ENCODE measurements at places on chromosomes 13 and 19.

- DNase-seq, result no peak
Measured at GRCh38 chr13:50129706-50130122, 114.5 kb downstream of the KCNRG start.

- DNase-seq, result no peak
Measured at GRCh38 chr13:41788552-41788951, 172.4 kb downstream of the VWA8 start.

DNA sequence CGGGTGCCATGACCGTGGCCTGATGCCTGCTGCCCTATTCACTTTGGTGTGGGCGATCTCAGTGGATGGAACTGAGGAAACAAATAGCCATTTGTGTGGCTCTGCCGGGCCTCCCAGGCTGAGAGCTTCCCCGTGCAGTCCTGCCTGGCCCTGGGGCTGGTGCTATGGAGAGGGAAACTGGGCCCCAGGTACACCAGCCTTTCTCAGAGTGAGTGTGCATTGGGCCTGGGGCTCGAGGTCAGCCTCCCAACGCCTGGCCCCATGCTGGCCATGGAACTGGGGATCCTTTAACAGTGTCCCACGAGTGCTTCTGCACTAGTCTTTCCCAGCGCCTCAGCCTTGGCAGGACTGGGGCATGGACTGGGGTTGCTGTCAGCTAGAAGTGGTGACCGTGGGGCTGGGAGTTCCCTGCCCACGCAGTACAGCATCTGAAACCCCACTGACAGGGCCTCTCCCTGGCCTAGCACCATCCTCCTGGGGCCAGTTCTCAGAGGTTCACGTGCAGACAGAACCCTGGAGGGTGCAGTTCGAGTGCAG lies 10.5 kb downstream of the PLEKHF1 start:
- DNase-seq, result no peak

DNA sequence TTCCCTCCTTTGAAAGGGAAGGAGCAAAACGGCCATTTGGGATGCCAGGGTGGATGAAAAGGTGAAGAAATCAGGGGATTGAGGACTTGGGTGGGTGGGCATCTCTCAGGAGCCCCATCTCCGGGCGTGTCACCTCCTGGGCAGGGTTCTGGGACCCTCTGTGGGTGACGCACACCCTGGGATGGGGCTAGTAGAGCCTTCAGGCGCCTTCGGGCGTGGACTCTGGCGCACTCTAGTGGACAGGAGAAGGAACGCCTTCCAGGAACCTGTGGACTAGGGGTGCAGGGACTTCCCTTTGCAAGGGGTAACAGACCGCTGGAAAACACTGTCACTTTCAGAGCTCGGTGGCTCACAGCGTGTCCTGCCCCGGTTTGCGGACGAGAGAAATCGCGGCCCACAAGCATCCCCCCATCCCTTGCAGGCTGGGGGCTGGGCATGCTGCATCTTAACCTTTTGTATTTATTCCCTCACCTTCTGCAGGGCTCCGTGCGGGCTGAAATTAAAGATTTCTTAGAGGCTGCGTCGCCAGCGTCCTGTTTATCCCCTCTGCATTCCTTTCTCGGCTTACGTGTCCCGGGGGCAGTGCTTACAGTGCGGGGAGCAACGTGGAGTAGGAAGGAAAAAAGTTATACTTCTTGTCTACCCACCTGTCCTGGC lies 15.2 kb upstream of the S1PR4 start:
- DNase-seq, result no peak

GRCh38 chr13:73970421-73971055 lies 163.7 kb downstream of the KLF12 start:
- no peak for DNase-seq

GRCh38 chr13:94822356-94822755 lies 110.0 kb upstream of the SOX21 start:
- no peak for DNase-seq

GRCh38 chr13:40402931-40403431 lies 263.5 kb downstream of the FOXO1 start:
- DNase-seq, result no peak

DNA sequence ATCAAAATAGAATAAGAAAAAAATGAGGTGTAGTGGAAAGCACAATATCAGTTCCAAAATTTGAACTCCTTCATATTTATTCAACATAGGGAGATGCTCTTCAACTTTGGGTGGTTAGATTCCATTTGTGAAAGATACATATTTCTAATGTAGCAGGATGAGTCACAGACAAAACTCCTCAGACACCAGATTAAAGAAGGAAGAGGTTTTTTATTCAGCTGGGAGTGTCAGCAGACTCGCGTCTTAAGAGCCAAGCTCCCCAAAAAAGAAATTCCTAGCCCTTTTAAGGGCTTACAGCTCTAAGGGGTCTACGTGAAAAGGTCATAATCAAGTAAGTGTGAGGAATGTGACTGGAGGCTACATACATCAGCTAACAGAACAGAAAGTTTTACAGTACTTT lies 6.8 kb upstream of the ZNF765 start:
- no peak for DNase-seq

DNA sequence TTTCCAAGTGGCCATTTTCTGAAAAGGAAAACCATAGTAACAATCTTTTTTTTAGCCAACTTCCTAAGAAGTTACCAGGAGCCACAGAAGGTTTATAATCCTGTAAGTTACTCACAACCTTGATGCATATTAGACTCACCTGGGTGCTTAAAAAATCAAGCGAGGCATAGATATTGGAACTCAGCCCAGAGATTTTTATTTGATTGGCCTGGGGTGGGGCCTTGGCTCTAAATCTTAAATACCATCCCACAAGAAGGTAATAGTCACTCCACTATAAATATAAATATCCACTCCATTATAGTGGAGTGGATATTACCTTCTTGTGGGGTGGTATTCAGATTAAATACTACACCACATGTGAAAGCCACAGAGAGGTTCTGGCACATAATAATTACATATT lies 429.6 kb downstream of the RFC3 start:
- DNase-seq, result no peak

- no peak for DNase-seq
Measured at GRCh38 chr13:83824560-83824959, 57.7 kb downstream of the SLITRK1 start.

GRCh38 chr13:108609353-108609752 lies 20.1 kb upstream of the MYO16 start:
- DNase-seq, result no peak

- DNase-seq, result no peak
Measured at GRCh38 chr13:40920826-40921225, 98.3 kb downstream of the ELF1 start.

DNA sequence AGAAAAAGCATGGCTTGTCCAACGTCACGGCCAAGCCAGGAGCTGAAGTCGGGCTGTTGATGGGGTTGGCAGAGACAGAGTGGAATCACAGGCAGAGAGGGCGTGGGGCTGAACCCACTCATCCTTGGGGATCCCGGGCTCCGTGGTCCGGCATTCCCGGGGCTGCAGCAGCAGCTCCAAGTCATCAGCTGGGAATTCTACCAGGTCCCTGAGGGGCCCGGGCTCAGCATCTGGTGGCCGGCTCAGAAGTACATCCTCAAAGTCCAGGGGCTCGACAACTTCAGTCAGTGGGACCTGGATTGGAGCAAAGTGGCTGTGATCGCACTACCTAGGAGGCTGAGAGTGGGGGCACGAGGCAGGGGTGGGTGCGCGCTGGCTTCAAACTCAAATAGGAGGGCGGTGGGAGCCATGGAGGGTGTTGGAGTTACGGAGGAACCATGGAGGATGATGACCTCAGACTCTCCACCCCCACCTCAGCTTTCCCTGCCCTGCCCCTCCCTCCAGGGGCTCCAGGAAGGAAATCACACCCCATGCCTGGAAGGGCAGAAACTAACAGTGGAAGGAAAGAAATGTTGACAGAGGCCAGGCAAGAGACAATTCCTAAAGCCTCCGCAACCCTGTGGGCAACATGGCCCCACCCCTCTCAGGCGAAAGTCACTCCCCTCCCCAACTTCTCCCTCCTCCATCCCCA lies 9.5 kb downstream of the DOCK6 start:
- no peak for DNase-seq

- DNase-seq, result no peak
Measured at GRCh38 chr13:51237887-51238286, 15.7 kb downstream of the FAM124A start.

DNA sequence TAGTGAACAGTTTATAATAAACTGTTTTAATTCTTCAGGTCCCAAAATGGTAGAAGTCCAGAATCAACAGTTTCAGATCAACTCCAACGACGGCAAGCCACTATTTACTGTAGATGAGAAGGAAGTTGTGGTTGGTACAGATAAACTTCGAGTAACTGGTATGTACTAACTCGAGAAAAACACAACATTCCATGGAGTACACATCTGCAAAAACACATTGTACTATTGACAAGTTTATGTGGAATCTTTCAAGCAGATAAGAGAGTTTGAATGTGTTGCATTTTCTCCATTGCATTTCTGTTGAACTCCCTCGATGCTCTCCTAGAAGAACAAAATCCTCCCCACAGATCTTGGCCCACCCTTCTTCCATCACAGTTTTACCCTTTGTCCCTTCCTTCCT lies 98.5 kb downstream of the SGCG start:
- DNase-seq, result no peak

GRCh38 chr19:40464059-40465024 lies 1.2 kb downstream of the BLVRB start:
- peak; percentile 65 for DNase-seq

DNA sequence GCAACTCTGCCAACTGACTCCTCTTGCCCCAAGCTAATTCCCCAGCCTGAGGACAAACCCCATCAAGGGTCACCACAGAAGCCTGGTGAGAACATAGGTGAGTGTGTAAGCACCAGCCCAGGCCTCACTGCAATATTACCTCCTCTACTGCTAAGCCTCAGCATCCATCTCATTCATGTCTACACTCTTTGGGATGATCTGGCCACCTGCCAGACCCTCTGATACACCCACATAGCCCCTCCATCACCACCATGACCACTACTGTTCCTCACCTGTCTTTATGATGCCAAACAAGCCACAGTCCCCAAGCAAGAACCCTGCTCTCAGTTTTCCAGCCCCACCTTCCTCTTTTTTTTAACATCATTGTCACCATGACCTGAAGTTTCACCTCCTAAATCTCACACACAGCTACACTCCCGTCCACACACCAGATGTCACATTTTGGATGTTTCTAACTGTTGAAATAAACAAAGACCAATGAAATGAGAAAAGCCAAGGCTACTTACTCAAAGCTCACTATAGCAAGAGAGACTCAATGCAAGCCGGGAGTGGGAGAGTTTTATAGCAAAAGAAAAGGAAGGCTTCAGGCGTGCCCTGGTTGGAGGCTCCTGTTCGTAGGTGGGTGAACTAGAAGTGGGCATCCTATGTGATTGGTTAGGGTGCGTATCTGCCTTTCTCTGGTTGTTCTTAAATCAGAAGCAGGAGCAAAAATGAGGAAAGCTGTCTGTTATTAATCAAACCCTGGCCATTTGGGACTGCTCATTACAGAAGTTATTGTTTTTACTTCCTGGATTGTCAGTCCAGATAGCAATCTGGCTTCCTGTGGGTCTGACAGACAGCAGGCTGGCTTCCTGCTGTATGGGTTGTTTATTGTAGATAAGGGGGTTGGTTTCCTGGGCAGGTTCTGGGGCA lies 2.0 kb downstream of the ZNF792 start:
- no peak for DNase-seq

- DNase-seq, result no peak
Measured at GRCh38 chr19:51203916-51204315, 21.0 kb upstream of the CD33 start.

DNA sequence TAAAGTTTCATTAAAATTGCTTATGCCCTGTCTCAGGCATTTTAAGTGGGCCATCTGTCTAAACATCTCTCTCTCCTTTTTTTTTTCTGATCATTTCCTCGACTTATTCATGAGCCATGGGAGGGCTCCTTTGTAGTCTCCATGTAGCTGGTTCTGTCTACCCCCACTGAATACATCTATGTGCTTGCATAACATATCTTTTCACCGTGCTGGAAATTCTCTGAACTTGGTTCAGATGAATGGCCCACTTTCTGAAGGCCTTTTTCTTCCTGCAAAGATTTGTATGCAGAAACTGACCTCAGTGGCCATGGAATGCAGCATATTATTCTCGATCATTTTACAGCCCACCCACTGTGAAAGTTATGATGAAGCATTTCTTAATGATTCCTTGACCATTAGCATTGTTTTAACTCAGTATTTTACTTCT lies 225.3 kb downstream of the GGACT start:
- no peak for DNase-seq

- DNase-seq, result no peak
Measured at GRCh38 chr19:38917516-38917915, 5.5 kb upstream of the CCER2 start.

DNA sequence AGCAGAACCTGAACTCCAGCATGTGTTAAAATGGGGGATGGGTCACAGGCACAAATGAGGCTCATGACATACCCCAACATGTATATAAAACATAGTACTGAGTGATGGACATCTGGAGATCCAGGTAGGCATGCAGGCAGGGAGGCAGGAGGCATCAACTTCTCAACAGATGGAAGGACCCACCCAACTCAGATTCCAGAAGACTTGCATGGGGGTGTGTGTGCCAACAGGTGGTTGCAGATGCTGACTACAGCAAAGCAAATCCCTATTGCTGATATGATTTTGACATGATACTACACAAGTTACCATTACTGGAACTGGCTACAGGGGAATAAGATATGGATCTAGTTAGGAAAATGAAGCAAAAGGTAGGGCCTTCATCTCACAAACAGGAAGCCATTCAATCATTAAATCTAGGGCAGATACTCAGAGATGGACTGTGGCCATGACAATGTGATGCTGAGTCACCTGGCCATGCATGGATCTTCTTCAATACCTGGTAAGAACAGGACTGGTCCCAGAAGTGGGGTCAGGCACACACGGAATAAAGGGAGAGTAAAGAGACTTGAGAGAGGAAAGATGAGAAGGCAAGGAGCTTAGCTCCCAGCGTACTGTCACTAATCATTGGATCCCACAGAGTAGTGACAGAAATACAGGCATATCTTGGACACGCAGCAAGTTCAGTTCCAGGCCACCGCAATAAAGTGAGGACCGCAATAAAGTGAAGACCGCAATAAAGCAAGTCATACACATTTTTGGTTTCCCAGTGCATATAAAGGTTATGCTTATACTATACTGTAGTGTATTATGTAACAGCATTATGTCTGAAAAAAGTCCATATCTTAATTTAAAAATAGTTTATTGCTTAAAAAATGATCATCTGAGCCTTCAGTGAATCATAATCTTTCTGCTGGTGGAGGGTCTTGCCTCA lies 91.3 kb downstream of the USP12 start:
- no peak for DNase-seq

- DNase-seq, result no peak
Measured at GRCh38 chr19:3359015-3359918, 7.1 kb upstream of the NFIC start.

- DNase-seq, result no peak
Measured at GRCh38 chr13:32316028-32316339, 676 bp downstream of the BRCA2 start.

GRCh38 chr13:95643571-95643935 lies 953 bp downstream of the DZIP1 start:
- DNase-seq, result no peak

Data from NCI-H187 (cell line).